ENCODE measurements at places on chromosomes 2 and 18.
A peak's percentile ranks its signal among the peaks of the same experiment; 100 is the strongest.

DNA sequence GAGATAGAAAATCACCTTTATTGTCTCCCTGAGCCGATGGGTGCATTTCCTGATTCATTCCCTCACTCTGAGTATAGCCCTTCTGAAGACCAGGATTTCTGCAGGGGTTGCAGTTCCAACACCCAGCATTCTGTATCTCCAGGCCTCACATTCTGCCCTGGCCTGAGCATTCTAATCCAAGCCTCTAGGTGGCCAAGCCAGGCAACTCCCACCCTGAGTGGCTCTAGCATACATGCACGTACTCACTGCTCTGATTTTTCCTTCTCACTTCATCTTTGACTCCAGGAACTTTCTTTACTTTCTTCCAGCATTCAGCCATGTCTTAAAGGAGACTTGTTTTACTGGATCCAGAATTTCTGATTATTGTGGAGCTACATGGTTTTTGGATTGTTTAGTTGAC, 100.7 kb upstream of the STK39 start:
- DNase-seq, result peak; percentile 59

DNA sequence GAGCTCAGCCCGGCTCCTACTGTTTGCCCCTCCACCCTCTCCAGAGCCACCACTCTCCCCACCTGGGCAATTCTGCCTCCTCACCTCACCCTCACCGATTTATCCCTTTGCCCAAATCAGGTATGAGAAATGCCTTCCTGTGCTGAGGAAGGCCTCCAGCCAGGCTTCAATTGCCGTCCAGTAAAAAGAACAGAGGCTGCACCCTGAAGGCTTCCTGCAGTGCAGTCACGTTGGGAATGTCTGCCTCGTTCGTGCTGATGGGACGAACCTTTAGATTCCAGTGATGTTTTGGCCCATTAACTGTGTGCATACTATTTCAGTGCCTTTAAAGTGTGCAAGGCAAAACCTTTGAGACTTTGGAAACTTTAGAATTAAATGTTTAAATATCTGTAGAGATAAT, 34.2 kb downstream of the ATP6V1C2 start:
- no peak for DNase-seq

DNA sequence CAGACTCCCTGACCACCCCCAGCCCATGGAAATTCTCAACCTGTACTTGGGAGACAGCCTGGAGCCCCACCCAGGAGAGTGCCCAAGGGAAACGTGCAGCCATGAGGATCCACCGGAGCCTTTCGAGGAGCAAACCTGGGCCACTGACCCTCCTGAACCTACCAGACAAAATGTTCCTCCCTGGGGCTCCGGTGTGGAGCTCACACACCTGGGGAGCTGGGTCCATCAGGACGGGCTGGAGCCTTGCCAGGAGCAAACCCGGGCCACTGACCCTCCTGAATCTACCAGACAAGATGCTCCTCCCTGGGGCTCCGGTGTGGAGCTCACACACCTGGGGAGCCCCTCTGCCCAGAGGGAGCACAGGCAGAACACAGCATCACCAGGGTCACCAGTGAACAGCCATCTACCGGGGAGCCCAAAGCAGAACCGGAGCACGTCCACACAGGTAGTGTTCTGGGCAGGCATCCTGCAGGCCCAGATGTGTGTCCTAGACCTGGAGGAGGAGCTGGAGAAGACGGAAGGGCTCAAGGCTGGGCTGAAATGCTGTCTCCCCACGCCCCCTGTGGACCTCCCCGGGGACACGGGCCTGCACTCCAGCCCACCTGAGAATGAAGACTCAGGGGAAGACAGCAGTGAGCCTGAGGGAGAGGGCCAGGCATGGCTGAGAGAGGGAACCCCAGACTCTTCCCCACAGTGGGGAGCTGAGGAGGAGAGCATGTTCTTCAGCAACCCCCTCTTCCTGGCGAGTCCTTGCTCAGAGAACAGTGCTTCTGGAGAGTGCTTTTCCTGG, 8.9 kb downstream of the PSD4 start:
- DNase-seq, result no peak

- no peak for DNase-seq
Measured at GRCh38 chr2:27427863-27428212, 593 bp upstream of the NRBP1 start.

GRCh38 chr2:29304399-29305060, 189.3 kb downstream of the CLIP4 start:
- DNase-seq, result no peak

GRCh38 chr2:104026725-104027124, 827.2 kb upstream of the POU3F3 start:
- no peak for DNase-seq

GRCh38 chr2:217804338-217804737, 198.5 kb downstream of the TNS1 start:
- no peak for DNase-seq

- DNase-seq, result peak; percentile 60
Measured at GRCh38 chr18:34661464-34662087, 48.5 kb upstream of the DTNA start.

GRCh38 chr2:120504936-120505705, 159.2 kb downstream of the INHBB start:
- DNase-seq, result no peak

- DNase-seq, result no peak
Measured at GRCh38 chr2:88252646-88253045, 82.5 kb downstream of the THNSL2 start.

DNA sequence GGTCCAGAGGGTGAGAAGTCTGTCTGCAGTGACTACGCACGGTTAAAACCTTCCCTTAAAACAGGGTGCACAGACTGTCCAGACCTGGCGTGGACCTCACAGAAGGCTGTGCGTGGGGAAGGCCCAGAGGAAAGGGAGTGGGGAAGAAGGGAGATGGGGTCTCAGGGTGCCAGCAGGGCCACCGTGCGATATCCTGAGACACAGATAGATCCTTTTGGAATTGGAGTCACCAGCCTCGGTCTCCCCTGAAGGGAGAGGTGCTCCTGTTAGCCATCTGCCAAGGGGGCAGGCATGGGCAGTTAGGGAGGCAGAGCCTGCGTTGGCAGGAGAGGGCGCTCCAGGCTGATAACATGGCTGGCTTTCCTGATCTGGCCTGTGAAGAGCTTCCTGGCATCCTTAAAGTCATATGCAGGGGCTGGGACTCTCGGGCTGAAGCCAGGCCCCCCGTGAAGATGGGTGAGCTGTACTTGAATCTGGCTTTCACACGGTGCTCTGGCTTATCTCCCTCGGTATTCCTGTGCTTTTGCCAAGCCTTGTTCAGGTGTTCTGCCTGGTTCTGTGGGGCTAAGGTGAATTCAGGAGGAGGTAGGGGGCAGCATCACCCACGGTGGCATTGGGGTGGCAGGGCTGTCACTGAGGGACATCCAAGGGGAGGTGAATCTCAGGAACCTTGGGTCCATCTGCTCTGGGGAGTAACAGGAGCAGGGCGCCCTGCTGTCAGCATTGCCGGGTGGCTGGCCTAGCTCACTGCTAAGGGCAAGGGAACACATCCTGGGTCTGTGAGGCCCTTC, 107.2 kb upstream of the SMAD2 start:
- DNase-seq, result no peak

DNA sequence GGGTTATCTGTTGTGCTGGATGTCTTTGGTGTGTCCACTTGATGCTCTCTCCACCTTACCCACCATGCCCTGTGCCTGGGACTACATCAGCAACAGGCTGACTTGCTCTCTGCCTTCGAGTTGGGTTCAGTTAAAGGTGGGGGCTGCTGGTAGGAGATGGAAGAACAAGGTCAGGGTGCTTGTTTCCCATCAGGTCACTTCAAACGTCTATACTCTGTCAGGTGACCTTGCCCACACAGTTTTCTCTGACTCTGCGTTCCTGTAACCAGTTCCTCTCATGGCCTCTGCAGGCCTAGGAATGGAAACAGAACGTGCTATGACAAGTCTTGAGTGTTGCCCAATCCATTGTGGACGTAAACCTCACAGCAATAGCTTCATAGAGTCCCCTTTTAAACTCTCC, 38.4 kb upstream of the PAPOLG start:
- DNase-seq, result peak; percentile 89

DNA sequence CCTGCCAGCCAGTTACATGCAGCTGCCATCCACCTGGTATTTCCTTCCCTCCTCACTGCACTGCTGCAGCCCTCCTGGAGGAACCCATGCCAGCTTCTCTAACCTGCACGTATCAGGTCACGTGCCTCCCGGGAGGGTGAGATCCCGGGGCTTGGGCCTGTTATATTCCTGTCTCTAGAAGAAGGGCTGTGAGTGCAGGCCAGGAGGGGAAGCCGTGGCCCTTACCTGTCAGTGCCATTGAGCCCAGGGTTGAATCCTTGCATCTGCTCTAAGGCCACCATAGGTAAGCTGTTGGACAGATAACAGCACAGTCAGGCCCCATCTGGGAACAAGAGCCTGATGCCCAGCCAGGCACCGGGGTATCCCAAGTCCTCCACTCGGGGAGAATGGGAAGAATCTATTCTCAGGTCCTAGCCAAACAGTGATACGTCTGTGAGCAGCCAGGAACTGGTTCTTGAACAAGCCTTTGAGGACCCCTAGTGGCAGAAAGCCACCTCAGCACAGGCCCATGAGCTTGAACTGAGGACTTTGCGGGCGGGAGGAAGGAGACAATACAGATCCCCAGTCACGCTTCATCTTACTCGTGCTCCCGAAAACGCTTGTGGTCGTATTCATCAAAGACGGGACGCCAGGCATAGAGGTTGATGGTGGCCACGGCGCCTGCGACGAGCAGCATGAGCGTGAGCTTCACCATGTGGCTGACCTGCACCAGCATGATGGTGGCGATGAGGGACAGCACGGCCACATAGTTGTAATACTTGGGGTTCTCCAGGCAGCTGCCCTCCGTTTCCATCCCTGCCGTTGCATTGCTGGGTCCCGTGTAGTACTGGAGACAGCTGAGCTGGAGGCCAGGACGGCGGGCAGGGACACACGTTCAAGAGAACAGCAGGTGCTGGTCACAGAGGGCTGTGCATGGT, 34.4 kb downstream of the CENPO start:
- DNase-seq, result peak; percentile 80

- no peak for DNase-seq
Measured at GRCh38 chr2:143758629-143759330, 629.6 kb downstream of the ARHGAP15 start.

DNA sequence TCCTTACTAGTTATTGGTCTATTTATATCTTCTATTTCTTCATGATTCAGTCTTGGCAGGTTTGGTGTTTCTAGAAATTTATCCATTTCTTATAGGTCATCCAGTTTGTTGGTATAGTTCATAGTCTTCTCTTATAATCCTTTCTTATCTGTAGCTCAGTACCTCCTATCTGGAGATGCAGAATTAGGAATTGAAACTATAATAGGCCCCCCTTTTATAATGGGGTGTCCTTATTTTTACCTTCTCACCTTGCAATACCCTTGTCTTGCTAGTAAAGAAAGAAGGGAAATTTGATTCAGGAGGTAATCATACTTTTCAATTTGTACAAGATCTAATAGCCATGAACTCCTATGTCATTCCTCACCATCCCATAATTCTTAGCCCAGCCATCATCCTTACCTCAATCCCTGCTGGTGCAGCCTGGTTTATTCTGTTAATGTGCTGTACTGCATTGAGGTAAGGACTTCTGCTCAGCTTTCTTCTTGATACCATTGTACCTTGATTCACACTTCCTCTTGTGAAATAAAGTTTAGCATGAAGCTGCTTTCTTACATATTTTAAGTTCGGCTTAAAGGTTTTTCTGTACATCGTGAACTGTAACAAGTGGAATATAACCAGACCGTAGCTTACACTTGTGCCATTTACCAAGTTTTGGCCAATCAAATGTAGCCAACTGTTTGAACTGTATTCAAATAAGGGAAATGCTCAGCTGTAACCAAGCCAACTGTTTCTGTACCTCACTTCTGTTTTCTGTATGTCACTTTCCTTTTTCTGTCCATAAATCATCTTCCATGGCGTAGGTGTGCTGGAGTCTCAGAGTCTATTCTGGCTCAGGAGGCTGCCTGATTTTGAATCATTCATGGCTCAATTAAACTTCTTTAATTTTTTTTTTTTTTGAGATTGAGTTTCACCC, 40.1 kb upstream of the PTH2R start:
- DNase-seq, result peak; percentile 89

DNA sequence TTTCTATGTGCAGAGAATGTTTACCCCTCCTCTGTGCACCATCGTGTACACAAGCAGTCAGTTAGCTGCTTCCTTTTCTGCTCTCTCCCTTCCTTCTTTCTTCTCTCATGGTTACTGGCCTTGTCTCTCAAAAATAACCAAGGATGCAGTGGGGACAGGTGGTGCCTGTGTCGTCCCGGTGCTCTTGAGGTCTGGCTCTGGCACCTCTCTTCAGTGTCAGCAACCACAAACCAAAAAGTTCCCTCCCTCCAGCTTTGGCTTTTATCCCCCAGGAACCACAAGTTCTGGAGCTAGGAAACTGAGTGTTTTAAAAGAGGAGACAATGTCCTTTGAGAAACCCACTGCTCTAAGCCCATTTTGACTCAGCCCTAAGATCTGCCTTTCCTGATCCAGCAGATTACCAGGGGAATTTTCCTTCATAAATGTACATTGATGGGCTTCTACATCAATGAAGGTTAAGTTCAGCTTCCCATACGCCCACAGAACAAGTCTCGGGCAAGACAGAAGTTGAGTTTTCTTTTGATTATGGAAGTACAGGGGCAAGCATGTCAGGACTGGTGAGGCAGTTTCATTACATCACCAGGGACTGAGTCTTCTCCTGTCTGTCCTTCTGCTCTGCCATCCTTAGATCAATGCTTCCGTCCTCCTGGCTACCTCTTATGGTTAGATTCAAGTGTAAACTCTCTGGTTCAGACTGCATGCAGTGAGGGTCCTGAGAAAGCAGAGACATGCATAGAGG, 232.2 kb downstream of the SETBP1 start:
- DNase-seq, result no peak

DNA sequence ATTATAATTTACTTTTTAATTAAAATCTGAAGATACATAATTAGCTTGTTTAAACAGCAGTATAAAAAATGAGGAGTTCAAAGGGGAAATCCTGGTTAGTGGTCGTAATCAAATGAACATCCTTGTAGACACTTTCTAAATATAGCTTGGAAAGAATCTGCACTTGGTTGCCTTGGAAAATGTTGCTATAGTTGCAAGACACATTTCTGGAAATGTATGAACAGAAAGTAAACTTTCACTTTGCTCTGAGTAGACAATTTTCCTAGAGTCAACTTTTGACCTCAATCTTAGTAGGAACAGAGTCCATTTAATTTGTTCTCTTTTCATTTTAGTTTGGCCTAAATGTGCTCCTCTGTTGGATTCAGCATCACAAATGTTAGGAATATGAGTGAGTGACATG, 38.3 kb downstream of the GCA start:
- DNase-seq, result no peak

GRCh38 chr2:6556755-6557154, 309.0 kb downstream of the CMPK2 start:
- DNase-seq, result no peak

DNA sequence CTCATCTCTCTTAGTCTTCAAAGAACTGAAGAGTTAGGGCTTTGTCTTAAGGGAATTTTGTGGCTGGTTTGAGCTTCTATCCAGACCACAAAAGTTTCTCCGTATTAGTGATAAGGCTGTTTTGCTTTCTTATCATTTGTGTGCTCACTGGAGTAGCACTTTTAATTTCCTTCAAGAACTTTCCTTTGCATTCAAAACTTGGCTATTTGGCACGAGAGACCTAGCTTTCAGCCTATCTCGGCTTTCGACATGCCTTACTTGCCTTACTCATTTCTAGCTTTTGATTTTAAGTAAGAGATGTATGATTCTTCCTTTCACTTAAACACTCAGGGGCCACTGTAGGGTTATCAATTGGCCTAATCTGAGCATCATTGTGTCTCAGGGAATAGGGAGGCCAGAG, 29.9 kb downstream of the HDHD2 start:
- no peak for DNase-seq

GRCh38 chr2:176642074-176642473, 372.8 kb downstream of the MTX2 start:
- peak; percentile 35 for DNase-seq
